ENCODE measurements at places on chromosomes 4 and X.

- no peak for DNase-seq
These were observed 811 bp downstream of the TMEM187 start for GRCh38 chrX:153973127-153974002.

DNA sequence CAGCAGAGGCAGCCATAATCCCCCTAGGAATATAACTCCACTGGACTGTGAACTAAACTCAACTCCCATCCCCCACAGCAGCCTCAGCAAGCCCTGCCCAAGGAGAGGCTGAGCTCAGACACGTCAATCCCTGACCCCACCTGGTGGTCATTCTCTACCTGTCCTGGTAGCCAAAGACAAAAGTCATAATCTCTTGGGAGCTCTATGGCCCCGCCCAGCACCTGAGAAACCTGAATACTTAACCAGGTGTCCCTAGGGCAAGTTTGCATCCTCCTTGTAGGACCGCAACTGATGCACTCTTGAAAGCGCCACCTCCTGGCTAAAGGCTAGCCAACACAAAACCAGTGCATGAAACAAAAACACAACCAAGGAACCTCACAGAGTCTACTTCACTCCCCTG, 18.4 kb downstream of the CT47B1 start:
- no peak for DNase-seq

- DNase-seq = no peak
These were observed 9.3 kb upstream of the EFHC2 start for GRCh38 chrX:44352758-44353157.

DNA sequence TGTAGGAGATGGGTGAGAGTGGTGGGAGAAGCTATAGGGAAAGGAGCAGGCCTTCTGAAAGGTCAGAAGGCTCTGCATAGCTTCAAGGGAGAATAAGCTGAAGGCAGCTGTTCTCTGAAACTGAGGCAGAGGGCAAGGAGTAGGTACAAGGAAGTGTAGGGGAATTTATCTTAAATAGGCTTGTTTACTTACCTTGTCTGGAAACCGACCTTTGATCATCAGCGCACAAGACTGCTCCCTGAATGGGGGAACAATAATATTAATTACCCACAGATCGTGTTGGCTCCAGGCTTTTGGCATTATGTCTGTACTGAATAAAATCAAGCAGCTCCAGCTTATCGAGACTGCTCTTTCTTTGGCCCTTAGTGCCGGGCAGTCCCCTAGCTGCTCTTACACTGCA, 175.5 kb upstream of the MAGEB16 start:
- DNase-seq = no peak

- DNase-seq = no peak
These were observed 2045.7 kb upstream of the TENM3 start for GRCh38 chr4:180197471-180197870.
